ENCODE measurements at places on chromosomes 6 and 20.

DNA sequence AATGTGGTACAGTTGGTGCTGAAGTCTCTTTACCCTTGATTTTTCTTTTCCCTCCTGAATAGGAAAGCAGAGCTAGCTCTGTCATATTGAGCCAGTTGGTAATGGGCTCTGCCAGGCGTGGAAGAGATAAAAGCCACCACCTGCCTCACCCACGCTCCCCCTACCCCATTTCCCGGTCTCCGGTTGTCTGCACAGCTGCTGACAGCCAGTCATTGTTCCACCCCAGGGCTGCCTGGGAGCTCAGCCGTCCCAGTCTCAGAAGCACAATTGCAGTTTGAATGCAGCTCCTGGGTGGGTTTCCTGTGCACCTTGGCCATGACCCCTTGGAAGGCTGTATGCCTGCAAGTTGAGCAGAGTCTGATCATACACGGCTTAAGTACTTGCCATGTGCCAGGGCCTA lies 675.2 kb upstream of the FLRT3 start:
- no peaks in the 10 kb centered on the region for H3K4me1 ChIP-seq
- H3K4me3 ChIP-seq, result no peak overlapping the region
- H3K36me3 ChIP-seq, result no peaks in the 10 kb centered on the region

GRCh38 chr6:28880894-28881780 lies 42.6 kb downstream of the TRIM27 start:
- peaks cover 3% of the 10 kb centered on the region for H3K4me1 ChIP-seq
- H3K27ac ChIP-seq, result no peak overlapping the region
- H3K27me3 ChIP-seq, result no peaks in the 10 kb centered on the region
- no peaks in the 10 kb centered on the region for H3K36me3 ChIP-seq
- H3K4me3 ChIP-seq, result peak overlapping the region; percentile 50

- no peaks in the 10 kb centered on the region for H3K36me3 ChIP-seq
- no peaks in the 10 kb centered on the region for H3K27me3 ChIP-seq
- H3K4me3 ChIP-seq, result no peak overlapping the region
- peak overlapping the region; percentile 40 for H3K27ac ChIP-seq
These were observed 23.1 kb upstream of the MRGBP start for GRCh38 chr20:62772990-62773844.

GRCh38 chr20:22248051-22248667 lies 336.2 kb downstream of the FOXA2 start:
- peaks cover 2% of the 10 kb centered on the region for H3K27me3 ChIP-seq
- no peaks in the 10 kb centered on the region for H3K36me3 ChIP-seq
- H3K27ac ChIP-seq, result no peak overlapping the region

- no peak overlapping the region for H3K27ac ChIP-seq
- no peaks in the 10 kb centered on the region for H3K27me3 ChIP-seq
- DNase-seq, result no peak
- H3K4me1 ChIP-seq, result no peaks in the 10 kb centered on the region
- H3K36me3 ChIP-seq, result no peaks in the 10 kb centered on the region
These were observed 8.5 kb downstream of the GRIK2 start for GRCh38 chr6:101401792-101402621.

- H3K27ac ChIP-seq, result peak overlapping the region; percentile 71
- no peaks in the 10 kb centered on the region for H3K27me3 ChIP-seq
- 0 out of 2 replicates have a peak, but pooled peaks cover 5% of the 10 kb centered on the region for H3K36me3 ChIP-seq
- peak; percentile 70 for DNase-seq
These were observed 659 bp downstream of the MCUR1 start for GRCh38 chr6:13813621-13814175.

GRCh38 chr6:29919506-29920445 lies 22.6 kb upstream of the HLA-A start:
- H3K27me3 ChIP-seq, result no peaks in the 10 kb centered on the region
- no peak for DNase-seq
- H3K4me1 ChIP-seq, result peaks cover 6% of the 10 kb centered on the region
- H3K36me3 ChIP-seq, result no peaks in the 10 kb centered on the region
- H3K27ac ChIP-seq, result no peak overlapping the region

- DNase-seq, result peak; percentile 89
- peaks cover 9% of the 10 kb centered on the region for H3K27me3 ChIP-seq
- H3K4me1 ChIP-seq, result no peaks in the 10 kb centered on the region
- no peak overlapping the region for H3K27ac ChIP-seq
These were observed 1930.9 kb upstream of the DEFB115 start for GRCh38 chr20:29326376-29327070.

GRCh38 chr6:137165375-137166246 lies 7.8 kb downstream of the IL22RA2 start:
- peaks cover 20% of the 10 kb centered on the region for H3K4me1 ChIP-seq
- no peak overlapping the region for H3K4me3 ChIP-seq
- no peaks in the 10 kb centered on the region for H3K36me3 ChIP-seq
- H3K27ac ChIP-seq, result no peak overlapping the region
- no peaks in the 10 kb centered on the region for H3K27me3 ChIP-seq
- DNase-seq, result no peak

- H3K27ac ChIP-seq, result no peak overlapping the region
- H3K27me3 ChIP-seq, result no peaks in the 10 kb centered on the region
- no peak for DNase-seq
These were observed 32.5 kb upstream of the NKAIN2 start for GRCh38 chr6:123771126-123771525.

DNA sequence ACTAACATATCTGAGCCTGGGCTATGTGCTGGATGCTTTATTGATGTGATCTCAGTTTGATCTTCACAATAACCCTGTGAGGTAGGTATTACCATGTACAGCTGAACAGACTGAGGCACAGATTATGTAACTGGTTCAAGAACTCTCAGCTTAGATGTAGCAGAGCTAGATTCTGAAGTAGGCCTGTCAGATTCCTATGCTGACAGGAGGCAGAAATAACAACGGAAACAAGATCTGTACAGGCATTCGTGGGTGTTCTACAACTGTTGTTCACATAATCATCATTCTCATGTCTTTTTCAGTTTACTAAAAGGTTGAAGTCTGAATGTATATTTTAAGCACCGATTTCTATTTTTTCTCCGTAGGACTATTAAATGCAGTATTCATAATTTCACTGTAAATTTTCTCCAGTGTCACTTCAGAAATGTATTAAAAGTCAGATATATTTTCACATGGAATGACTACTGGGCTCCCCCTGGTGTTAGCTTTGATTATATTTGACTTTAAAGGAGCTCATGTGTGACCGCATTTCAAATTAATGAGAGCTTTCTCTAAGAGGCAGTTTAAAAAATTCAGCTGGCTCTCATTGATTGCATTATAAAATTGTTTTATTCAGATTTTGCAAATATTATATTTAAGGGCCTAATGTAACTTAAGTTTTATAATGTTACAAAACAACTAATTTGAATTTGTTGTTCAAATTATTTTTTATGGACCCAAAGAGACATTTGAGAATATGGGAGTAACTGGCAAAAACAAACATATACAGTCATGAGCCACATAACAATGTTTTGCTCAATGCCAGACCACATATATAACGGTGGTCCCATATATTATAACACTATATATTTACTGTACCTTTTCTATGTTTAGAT lies 36.4 kb upstream of the SLC17A4 start:
- H3K4me1 ChIP-seq, result no peaks in the 10 kb centered on the region
- no peak for DNase-seq
- H3K4me3 ChIP-seq, result no peak overlapping the region
- no peaks in the 10 kb centered on the region for H3K27me3 ChIP-seq
- no peaks in the 10 kb centered on the region for H3K36me3 ChIP-seq

GRCh38 chr20:38843346-38843745 lies 37.8 kb downstream of the PPP1R16B start:
- DNase-seq, result no peak
- no peaks in the 10 kb centered on the region for H3K36me3 ChIP-seq
- no peaks in the 10 kb centered on the region for H3K4me1 ChIP-seq
- H3K4me3 ChIP-seq, result no peak overlapping the region
- H3K27ac ChIP-seq, result no peak overlapping the region
- no peaks in the 10 kb centered on the region for H3K27me3 ChIP-seq

- H3K4me1 ChIP-seq, result no peaks in the 10 kb centered on the region
- H3K27me3 ChIP-seq, result no peaks in the 10 kb centered on the region
- peaks cover 26% of the 10 kb centered on the region for H3K36me3 ChIP-seq
- H3K27ac ChIP-seq, result no peak overlapping the region
- H3K4me3 ChIP-seq, result no peak overlapping the region
These were observed 10.3 kb upstream of the SNHG17 start for GRCh38 chr20:38445381-38445796.

DNA sequence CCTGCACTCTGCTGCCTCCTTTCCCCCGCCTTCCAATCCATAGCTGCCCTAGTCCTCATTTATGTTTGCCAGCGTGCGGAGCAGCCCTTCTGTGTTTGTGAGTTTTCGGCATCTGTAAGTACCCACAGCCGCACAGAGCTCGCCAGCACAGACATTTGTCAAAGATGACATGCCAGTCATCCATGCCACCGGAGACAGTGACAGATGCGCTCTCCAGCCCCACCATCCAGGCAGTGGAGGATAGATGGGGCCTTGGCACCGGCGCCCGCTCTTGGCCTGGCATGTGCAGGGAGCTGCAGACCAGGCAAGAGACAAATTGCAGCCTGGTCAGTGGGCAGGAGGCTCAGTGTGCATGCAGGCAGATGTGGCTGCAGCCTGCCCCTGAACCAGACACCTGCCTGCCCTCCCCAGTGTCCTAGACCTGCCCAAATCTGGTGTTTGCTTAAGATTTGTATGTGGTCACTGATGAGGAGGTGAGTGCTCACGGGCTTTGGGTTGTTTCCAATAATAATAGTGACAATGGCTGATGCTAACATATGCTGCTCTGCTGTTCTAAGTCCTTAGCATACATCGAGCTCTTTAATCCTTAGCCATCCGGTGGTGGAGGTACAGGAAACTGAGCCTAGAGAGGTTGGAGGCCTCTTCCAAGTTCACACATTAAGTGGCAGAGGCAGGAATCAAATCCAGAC lies 78.1 kb downstream of the UNC5CL start:
- no peak for DNase-seq
- H3K36me3 ChIP-seq, result no peaks in the 10 kb centered on the region
- H3K27me3 ChIP-seq, result no peaks in the 10 kb centered on the region
- peaks cover 37% of the 10 kb centered on the region for H3K4me1 ChIP-seq

GRCh38 chr6:40852779-40853373 lies 186.1 kb downstream of the UNC5CL start:
- H3K4me1 ChIP-seq, result no peaks in the 10 kb centered on the region
- no peak overlapping the region for H3K27ac ChIP-seq
- no peak for DNase-seq

DNA sequence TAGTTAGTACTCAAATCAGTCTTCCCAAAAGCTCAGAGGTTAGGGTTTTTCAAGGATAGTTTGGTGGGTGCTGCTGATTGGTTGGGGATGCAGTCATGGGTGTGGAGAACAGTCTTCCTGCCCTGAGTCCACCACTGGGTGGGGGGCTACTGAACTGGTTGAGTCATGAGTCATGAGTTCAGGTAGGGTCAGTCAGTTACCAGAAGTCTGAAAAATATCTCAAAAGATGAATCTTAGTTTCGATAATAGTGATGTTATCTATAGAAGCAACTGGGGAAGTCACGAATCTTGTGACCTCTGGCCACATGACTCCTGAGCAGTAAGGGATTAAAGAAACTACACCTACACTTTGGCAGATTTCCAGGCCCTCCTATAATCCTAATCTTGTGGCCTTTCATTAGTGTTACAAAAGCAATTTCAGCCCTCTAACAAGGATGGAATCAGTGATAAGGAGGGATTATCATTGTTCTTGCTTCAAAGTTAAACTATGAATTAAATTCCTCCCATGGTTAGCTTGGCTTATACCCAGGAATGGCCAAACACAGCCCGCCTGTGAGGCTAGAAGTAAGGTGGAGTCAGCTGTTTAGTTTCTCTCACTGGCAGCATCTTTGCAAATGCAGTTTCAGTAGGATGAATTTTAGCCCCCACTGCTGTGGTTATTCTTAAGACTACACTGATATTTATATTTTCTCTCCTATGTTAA lies 33.3 kb upstream of the NKAIN2 start:
- no peak for DNase-seq
- H3K4me1 ChIP-seq, result no peaks in the 10 kb centered on the region
- no peak overlapping the region for H3K4me3 ChIP-seq
- no peaks in the 10 kb centered on the region for H3K36me3 ChIP-seq

DNA sequence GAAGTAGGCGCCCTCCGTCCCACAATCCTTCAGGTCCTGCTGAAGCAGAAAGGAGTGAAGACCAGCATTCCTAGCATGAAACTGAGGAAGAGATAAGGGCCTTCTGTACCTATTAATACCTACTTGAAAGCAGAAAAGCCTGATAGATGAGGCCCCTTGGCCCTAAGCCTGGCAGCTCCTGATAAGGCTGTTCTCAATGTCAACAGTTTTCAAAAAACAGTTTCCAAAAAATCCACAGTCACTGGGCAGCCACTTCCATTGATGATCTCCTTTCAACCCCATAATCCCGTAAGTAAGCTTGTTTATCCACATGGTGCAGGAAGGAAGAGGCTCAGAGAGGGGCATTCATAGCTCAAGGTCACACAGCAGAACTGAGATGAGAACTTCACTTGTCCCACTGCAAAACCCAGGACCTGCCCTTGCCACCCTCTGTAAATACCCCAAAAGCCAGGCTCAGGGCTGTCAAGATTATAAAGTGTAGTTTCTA lies 2.8 kb upstream of the E2F1 start:
- H3K4me3 ChIP-seq, result no peak overlapping the region
- H3K27me3 ChIP-seq, result no peaks in the 10 kb centered on the region
- H3K36me3 ChIP-seq, result peaks cover 5% of the 10 kb centered on the region

GRCh38 chr20:24935766-24936525 lies 13.1 kb upstream of the CST7 start:
- no peak for DNase-seq
- no peaks in the 10 kb centered on the region for H3K4me1 ChIP-seq
- no peak overlapping the region for H3K4me3 ChIP-seq
- H3K36me3 ChIP-seq, result no peaks in the 10 kb centered on the region
- H3K27ac ChIP-seq, result no peak overlapping the region

DNA sequence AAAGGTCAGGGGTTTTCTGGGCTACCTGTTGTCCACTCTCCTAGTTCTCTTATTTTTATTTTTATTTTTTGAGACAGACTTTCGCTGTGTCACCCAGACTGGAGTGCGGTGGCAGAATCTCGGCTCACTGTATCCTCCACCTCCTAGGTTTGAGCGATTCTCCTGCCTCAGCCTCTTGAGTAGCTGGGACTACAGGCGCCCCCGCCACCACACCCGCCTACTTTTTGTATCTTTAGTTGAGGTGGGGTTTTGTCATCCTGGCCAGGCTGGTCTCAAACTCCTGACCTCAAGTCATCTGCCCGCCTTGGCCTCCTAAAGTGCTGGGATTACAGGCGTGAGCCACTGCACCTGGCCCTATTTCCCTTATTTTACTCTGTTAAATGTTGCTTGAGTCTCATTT lies 149.0 kb downstream of the EYA4 start:
- H3K4me1 ChIP-seq, result no peaks in the 10 kb centered on the region
- no peak for DNase-seq
- no peak overlapping the region for H3K4me3 ChIP-seq
- H3K27ac ChIP-seq, result no peak overlapping the region

DNA sequence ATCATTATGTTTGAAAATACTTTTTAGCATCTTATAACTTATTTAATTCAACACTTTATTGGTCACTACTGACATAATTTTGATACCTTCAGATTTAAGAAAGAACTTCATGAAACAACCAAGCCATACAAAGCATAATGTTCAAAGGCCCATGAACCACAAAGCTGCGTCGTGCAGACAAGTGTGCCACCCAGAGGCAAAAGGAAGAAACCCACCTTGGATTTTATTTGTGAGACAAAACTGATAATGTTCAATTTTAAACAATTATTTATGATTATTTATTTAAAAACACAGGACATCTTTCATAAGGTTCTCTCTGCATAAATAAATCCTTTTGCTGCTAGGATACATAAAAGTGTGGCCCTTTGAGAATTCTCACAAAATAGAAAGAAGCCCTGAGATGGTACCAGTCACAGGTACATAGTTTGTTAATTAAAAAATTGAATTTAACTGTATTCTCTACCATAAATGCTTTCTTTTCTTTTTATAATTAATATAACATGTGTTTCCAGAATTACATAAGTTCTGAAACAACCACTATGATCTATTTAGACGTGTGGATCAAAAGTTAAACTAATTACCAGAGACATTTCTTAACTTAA lies 143.7 kb downstream of the RALGAPA2 start:
- H3K27me3 ChIP-seq, result no peaks in the 10 kb centered on the region
- H3K36me3 ChIP-seq, result 0 out of 2 replicates have a peak, but pooled peaks cover 3% of the 10 kb centered on the region
- no peaks in the 10 kb centered on the region for H3K4me1 ChIP-seq
- no peak overlapping the region for H3K27ac ChIP-seq
